NCI-H524 treated with DMSO at 0.1 percent for 48 hours (cell line): ENCODE measurements at places on chromosomes 12 and 14.

GRCh38 chr12:53255996-53256395 lies 12.1 kb upstream of the ESPL1 start:
- DNase-seq: no peak

- no peak for DNase-seq
Observed at GRCh38 chr14:53953828-53954550, 2.6 kb downstream of the BMP4 start.

GRCh38 chr14:38948171-38948570 lies 154.9 kb downstream of the SEC23A start:
- no peak for DNase-seq

- no peak for DNase-seq
Observed at GRCh38 chr12:117042862-117043261, 56.4 kb downstream of the TESC start.

GRCh38 chr12:94001691-94002090 lies 146.7 kb upstream of the PLXNC1 start:
- no peak for DNase-seq

DNA sequence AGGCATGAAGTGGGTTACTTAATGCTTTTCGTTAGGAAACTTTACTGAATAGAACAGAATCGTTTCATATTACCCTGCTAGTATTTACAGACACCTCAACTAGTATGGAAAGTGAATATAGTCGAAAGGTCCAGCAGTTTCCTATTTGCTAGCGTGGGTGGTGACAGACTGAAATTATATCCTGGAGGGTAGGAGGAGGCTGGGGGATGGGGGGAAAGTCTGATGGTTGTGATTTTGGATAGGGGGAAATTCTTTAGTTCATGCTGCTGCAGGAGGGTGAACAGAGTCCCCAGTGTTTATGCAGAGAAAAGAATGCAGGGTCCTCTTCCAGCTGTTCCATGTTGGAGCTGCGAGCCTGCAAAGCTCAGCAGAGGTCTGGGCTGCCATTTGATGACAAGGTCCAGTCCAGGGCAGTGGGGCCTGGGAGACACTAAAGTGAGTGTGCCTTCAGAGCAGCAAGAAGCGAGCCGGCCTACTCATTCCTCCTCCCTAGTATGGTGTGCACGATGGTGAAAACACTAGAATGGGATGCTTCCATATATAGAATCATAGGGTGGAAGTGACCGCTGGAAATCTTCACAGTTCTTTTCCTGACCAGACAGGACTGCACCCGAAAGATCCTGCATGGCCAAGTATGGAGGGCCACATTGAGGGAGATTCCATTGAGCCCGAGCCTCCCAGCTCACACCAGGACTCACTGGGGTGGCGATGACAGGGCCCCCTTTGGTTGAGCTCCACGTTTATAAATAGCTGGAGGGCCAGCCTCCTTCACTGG lies 2.1 kb downstream of the SAMD4A start:
- DNase-seq: no peak

DNA sequence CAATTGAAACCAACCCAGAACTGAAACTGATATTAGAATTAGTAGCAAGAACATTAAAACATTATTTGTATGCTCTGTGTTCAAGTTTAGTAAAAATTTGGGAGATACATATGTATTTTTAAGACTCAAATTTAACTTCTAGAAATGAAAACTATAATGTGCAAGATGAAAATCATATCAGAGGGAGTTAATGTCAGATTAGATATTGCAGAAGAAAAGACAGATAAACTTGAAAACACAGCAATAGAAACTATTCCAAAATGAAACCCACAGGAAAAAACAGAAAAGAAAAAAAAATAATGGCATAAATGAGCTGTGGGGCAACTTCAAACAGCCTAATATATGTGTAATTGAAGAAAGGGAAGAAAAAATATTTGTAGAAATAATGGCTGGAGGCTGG lies 134.9 kb downstream of the DPF3 start:
- no peak for DNase-seq

- no peak for DNase-seq
Observed at GRCh38 chr14:67317822-67318221, 41.8 kb downstream of the ATP6V1D start.
